Effector memory CD4-positive, alpha-beta T cell (primary cell): ENCODE measurements at places on chromosomes 11 and 22.

DNA sequence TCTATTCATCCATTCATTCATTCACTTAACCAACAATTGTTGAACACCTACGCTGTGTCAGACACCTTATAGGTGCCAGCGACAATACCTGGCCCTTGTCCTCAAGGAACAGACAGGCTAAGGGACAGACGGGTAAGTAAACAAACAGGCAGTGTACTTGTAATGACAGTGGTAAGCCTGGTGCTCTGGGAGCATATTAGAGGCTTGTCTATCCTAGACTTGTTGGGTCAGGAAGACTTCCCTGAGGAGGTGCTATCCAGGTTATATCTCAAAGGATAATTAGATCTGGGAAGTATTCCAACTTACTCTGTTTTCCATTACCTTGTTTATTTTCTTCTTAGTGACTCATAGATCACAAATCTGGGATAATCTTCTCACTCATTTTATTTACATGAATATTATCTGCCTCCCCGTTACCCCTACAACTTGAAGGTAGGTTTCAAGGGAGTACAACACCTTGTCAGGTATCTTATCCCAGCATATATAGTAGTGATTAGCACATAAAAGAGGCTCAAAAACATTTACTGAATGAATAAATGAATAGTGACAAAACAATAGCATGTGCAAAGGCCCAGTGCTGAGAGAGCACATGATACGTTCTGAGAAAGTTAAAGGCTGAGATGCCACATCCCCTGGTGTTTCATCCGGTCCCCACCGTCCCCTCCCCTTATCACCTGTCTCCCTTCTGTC is 75.3 kb upstream of the NCAM1 start:
- DNase-seq, result no peak

DNA sequence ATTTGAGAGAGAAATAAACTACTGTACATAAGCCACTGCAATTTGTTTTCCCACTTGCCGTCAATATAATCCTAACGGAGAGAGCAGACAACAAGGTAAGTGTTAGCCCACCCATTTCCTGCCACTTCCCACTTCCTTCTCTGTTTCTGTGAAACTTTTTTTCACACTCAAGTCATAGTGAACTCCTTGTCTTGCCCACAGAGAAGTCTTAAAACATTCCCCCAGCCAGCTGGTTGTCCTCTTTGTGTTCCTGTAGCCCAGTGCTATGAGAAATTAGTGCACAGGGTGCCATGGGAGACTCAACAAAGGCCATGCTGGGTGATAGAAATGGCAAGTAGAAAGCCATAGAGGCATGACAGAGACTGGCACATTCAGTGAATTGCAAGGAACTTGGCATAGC is 208.6 kb downstream of the BLID start:
- DNase-seq, result no peak

- DNase-seq, result no peak
These were observed 48.7 kb downstream of the LDLRAD3 start for GRCh38 chr11:35992548-35992947.

GRCh38 chr11:120648771-120649170 is 137.2 kb downstream of the GRIK4 start:
- no peak for DNase-seq

DNA sequence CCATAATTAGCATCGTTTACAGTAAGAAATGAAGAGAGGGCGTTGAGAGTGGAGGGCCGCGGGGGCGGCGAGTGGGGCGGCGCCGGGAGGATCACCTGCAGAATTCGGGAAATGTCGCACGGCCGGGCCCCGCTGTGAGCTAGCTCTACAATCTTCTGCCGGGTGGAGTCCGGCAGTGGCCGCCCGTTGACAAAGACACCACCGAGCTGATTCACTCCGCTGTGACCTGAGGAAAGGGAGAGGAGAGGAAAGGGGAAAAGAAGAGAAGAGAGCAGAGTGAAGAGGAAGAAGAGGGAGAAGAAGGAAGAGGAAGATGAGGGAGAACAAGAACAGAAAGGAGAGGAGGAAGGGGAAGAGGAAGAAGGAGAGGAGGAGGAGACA is 8.5 kb downstream of the PAX6 start:
- DNase-seq, result no peak
